ENCODE measurements at places on chromosomes 13 and 19.
A peak's percentile ranks its signal among the peaks of the same experiment; 100 is the strongest.

DNA sequence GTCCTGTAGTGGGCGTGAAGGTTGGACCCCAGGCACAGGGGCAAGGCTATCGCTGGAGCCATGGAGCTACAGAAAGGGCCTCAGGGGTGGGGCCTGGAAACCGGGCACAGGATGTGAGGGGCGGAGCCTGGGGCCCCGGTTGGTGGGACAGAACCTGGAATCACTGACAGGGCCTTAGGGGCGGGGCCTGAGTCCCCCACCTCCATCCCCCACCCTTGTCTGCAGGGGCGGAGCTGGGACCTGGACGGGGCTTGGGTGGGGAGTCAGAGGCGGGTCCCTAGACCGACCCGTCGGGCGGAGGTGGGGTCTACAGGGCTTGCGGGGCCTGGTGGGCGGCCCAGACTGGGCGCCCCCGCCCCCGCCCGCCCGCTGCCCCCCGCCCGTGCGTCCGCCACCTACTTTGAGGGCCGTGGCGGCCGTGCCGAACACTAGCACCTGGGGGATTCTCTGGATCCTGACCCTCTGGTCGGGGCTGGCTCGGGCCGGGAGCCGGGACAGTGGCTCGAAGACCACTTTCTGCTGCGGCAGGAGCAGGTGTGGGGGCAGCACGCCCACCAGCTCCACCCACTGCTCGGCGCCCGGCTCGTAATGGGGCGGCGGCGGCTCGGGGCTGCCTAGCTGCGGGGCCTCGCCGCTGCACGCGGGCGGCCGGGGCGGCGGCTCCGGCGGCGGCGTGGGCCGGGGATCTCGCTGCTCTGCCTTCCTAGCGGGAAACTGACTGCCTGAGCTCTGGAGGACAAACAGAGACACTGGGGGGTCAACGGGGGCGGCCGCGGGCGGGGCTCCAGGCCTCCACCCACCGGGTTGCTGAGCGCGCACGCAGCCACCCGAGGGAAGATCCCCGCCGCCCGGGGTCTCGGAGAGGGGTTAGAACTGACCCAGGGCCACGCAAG is 26.3 kb downstream of the DCAF15 start:
- no peak for DNase-seq

- DNase-seq, result no peak
Measured at GRCh38 chr13:39123578-39123977, 85.3 kb downstream of the NHLRC3 start.

DNA sequence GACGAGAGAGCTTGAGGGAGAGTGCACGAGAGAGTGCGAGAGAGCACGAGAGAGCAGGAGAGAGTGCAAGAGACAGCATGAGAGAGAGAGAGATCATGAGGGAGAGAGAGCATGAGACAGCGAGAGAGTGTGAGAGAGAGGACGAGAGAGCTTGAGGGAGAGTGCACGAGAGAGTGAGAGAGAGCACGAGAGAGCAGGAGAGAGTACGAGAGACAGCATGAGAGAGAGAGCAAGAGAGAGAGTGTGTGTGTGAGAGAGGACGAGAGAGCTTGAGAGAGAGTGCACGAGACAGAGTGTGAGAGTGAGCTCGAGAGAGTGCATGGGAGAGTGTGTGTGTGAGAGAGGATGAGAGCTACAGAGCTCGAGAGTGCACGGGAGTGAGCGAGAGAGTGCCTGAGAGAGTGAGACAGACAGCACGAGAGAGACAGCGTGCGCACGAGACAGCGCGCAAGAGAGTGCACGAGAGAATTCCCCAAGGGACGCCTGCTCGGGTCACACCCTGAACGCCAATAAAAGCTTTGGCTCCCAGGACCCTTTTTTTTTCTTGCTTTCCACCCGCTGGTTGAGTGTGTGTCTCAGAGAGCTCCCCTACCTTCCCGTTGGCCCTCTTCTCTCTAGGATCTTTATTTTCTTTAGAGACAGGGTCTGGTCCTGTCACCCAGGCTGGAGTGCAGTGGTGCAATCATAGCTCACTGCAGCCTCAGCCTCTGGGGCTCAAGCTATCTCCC is 3.7 kb downstream of the CD70 start:
- DNase-seq, result no peak

- no peak for DNase-seq
Measured at GRCh38 chr13:85333506-85334020, 465.7 kb downstream of the SLITRK6 start.

DNA sequence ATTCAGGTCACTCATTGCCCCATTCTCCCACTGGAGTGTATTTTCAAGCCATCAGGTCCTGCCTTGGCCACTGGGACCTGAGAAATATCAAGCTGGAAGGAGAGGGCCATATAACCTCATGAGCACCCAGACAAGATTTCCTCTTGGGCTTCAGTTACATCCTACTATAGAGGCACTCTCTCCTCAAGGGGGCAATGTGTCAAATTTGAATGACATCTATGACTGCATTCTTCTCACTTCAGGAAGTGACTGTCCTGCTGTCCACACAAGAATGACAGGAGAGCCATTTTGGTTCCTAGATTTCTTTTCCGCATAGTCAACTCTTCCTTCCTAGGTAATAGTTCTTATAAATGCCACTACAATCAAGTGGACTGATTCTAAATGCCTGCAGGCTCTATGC is 416.2 kb downstream of the DIAPH3 start:
- DNase-seq, result no peak

- DNase-seq, result no peak
Measured at GRCh38 chr13:73417012-73417615, 358.3 kb downstream of the KLF5 start.

GRCh38 chr19:50501186-50501567 is 9.8 kb downstream of the JOSD2 start:
- DNase-seq, result no peak

DNA sequence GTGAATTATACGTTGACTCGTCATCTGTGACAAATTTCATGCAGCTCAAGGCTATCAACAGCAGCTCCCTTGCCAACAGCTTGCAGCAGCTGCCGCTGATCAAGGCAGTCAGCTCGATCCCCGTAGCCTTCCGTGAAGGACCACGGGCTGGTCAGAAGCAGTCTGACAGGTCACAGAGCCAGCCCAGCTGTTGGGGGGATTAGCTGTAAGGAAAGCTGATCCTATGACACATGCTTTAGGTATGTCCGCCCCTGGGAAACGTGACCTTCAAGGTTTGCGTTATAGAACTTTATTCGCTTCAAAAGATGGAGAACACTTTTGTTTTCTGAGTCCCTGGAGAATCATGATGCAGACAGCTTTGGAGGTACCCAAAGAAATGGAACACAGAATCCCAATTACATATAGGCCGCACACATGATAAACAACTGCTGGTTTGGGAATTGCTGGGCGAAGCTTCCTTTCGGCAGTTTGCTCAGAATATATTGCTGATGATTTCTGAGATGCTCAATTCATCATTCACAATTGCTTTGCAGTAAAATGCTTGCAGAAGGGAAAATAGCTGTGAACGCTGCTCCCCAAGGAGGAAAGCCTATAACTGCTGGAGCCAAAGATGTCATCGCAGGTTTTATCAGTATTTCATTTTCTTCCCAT is 62.6 kb upstream of the USP29 start:
- DNase-seq, result no peak

DNA sequence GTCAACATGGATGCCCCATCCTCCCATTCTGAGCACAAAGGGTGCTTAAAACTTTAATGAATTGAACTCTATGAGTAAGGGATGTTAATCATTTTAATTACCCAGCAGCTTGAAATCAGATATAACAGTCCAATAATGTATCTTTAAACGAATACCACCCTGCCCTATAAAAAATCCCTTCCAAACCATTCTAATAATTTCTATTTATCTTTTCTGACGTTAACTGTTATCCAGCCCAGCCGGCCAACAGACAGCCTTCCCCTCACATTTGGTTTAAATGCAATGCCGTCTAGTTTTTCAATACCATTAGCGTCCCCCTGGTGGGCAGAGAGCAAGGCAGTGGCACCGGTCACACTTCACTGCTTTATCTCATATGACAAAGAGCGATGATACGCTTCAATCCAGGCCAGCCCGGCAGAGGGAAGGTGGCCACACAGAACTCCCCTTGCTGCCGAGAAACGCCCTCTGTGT is 402.2 kb upstream of the ZNF507 start:
- DNase-seq, result no peak

DNA sequence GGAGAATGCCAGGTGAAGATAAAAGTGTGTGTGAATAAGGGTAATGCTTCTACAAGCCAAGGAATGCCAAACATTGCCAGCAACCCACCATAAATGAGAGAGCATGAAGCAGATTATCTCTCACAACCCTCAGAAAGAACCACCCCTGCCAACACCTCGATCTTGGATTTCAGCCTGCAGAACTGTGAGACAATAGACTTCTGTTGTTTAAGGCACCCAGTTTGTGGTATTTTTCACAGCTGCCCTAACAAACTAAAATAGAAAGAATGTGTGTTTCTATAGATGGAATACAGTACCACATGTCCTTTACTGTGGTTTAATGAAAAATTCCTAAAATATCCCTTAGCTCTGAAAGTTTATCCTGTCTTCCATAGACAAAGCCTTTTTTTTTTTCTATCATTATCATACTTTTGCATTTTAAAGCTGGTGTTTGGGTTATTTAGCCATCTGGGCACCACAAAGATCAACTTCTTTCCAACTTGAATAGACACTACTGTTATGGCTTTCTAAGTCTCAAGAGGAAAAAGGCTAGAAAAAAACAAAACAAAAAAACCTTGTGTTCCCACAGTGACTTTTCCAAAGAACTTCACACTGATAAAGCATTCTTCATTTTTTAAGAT is 505.6 kb downstream of the KCTD12 start:
- DNase-seq, result no peak

- no peak for DNase-seq
Measured at GRCh38 chr13:43356567-43356966, 333.2 kb downstream of the DNAJC15 start.

- no peak for DNase-seq
Measured at GRCh38 chr19:38185562-38185961, 38.5 kb downstream of the DPF1 start.

- DNase-seq, result no peak
Measured at GRCh38 chr19:55801416-55801815, 30.4 kb downstream of the NLRP11 start.

- DNase-seq, result no peak
Measured at GRCh38 chr19:44260695-44261446, 1.2 kb downstream of the ZNF233 start.

GRCh38 chr13:114124921-114125320 is 7.5 kb downstream of the RASA3 start:
- peak; percentile 46 for DNase-seq

GRCh38 chr19:32566246-32566830 is 14.7 kb upstream of the PDCD5 start:
- no peak for DNase-seq

DNA sequence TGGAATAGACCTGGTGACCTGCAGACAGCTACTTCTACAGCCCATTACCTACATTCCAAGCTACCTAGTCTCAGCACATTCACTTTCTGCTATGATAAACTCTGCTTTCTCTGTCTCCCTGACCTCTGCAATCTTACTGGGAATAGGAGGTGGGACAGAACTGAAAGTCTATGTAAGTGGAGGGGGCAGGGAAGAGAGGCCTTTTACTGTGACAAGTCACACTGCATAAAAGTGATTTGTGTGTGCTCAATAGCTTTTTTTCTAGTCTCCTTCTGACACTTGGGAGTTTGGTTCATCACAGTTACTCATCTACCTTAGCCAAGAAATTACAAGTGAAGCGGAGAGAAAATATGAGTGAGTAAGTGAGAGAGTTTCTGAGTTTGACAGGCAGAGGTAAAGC is 322.4 kb downstream of the OLFM4 start:
- DNase-seq, result no peak

GRCh38 chr19:37941782-37942515 is 34.9 kb downstream of the SIPA1L3 start:
- no peak for DNase-seq

GRCh38 chr13:21909331-21909730 is 238.5 kb downstream of the FGF9 start:
- DNase-seq, result no peak

GRCh38 chr13:43785650-43786471 is 911 bp downstream of the ENOX1 start:
- no peak for DNase-seq

DNA sequence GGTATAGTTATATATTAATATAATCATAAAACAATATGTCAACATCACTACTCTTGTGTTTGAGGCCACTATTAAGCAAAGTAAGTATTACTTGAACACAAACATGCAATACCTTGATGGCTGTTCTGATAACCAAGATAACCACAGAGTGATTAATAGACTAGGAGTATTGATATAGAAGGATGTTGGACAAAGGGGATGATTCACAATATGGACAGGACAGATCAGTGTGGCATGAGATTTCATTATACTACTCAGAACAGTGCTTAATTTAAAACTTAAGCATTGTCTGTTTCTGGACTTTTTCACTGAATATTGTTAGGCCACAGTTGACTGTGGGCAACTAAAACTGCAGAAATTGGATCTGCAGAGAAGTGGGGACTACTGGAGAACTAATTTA is 384.2 kb downstream of the SLITRK1 start:
- no peak for DNase-seq

DNA sequence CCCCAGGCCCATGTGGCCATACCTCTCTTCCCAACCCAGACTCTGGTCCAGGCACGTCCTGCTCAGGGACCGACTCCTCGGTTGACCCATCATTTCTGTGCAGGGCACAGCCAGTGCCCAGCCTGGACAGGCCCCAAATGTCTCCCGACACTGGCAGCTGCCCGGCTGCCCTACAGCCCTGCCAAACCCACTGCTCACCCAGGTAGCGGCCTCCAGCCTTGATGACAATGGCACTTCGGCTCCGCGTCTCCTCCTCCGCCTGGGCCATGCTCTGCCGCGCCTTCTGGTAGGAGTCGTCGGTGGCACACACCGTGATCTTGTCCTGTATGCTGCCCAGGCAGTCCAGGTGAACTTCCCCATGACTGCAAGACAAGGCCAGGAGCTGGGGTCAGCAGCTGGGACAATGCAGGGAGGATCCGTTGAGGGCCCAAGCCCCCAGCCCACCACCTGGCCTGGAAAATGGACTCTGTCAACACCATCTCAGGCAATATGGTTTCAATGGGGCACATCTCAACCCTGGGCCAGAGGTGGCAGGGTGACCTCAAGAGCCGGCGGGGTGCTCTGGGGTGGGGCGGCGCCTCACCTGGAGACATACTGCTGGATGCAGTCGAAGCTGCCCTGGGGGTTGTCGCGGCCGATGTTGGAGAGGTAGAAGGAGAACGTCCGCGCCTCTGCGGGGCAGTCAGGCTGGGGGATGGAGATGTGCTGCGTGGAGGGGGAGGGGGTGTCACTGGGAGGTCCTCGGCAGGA is 27.5 kb upstream of the ISYNA1 start:
- DNase-seq, result no peak

- no peak for DNase-seq
Measured at GRCh38 chr13:24863748-24864540, 100.0 kb downstream of the RNF17 start.

- DNase-seq, result peak; percentile 20
Measured at GRCh38 chr19:2962018-2962670, 15.2 kb upstream of the TLE6 start.

GRCh38 chr13:49756263-49756662 is 36.2 kb downstream of the KPNA3 start:
- DNase-seq, result no peak

DNA sequence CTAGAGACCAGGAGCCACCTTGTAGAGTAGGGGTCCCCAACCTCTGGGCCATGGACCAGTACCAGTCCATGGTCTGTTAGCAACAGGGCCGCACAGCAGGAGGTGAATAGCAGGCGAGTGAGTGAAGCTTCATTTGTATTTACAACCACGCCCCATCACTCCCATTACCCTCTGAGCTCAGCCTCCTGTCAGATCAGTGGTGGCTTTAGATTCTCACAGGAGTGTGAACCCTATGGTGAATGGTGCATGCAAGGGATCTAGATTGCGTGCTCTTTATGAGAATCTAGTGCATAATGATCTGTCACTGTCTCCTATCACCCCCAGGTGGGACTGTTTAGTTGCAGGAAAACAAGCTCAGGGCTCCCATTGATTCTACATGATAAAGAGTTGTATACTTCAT is 303.6 kb downstream of the KCNRG start:
- no peak for DNase-seq
